ENCODE measurements at places on chromosomes 7 and 10. TPM values are rescaled to one million over a fixed set of nuclear protein-coding genes. Genes with fewer than 3 reads are reported as not detected.

CFAP46 gene
- total RNA-seq = 1.0 TPM

EPHA1 gene
- total RNA-seq = not detected

WDR37 gene
- total RNA-seq = 8.4 TPM

VAX1 gene
- total RNA-seq = 1.4 TPM

PARD3 gene
- 75.1 TPM for total RNA-seq

CABCOCO1 gene
- total RNA-seq = 0.54 TPM

CRHR2 gene
- total RNA-seq = not detected

TMEM176B gene
- 0.05 TPM for total RNA-seq

KLF14 gene
- not detected for total RNA-seq

STK32C gene
- total RNA-seq = 34.8 TPM

EPHB4 gene
- 37.3 TPM for total RNA-seq

UNCX gene
- not detected for total RNA-seq

ALOX5 gene
- 0.22 TPM for total RNA-seq

SPDYE9 gene
- total RNA-seq = not detected

HGF gene
- total RNA-seq = not detected

VPS41 gene
- total RNA-seq = 26.4 TPM

NCOA4 gene
- 107 TPM for total RNA-seq

TACC2 gene
- 86.1 TPM for total RNA-seq

BEND7 gene
- total RNA-seq = 12.0 TPM

GTF2IRD1 gene
- 7.7 TPM for total RNA-seq

ABCA13 gene
- 0.05 TPM for total RNA-seq

FRAT2 gene
- 6.5 TPM for total RNA-seq

TMEM72 gene
- total RNA-seq = not detected

NKX6-2 gene
- total RNA-seq = 0.23 TPM

CALHM1 gene
- not detected for total RNA-seq

TMEM26 gene
- total RNA-seq = 0.06 TPM

MICALL2 gene
- total RNA-seq = 25.9 TPM

ADCY1 gene
- 2.2 TPM for total RNA-seq

PON3 gene
- total RNA-seq = 28.2 TPM

GIGYF1 gene
- total RNA-seq = 17.8 TPM

CDC14C gene
- total RNA-seq = not detected

CNPY1 gene
- not detected for total RNA-seq

DBNL gene
- total RNA-seq = 66.3 TPM

AS3MT gene
- total RNA-seq = 3.3 TPM

AQP1 gene
- 0.45 TPM for total RNA-seq

SORBS1 gene
- 0.91 TPM for total RNA-seq

EGFR gene
- total RNA-seq = 139 TPM

TEX47 gene
- not detected for total RNA-seq

SEPHS1 gene
- 67.6 TPM for total RNA-seq

CEP55 gene
- total RNA-seq = 61.2 TPM

GPR146 gene
- 2.3 TPM for total RNA-seq

STX1A gene
- total RNA-seq = 84.1 TPM

SPDYE2 gene
- not detected for total RNA-seq

PWWP2B gene
- total RNA-seq = 16.8 TPM

SLC13A1 gene
- not detected for total RNA-seq

UBTD1 gene
- 18.3 TPM for total RNA-seq

COL17A1 gene
- total RNA-seq = 3.8 TPM

STAG3 gene
- total RNA-seq = 0.22 TPM

FZD1 gene
- total RNA-seq = 2.5 TPM

SLC4A2 gene
- 284 TPM for total RNA-seq

FAM25A gene
- total RNA-seq = 1.1 TPM

IRF5 gene
- 14.9 TPM for total RNA-seq

IL6 gene
- total RNA-seq = 7.2 TPM

HABP2 gene
- 0.07 TPM for total RNA-seq

SLC18A3 gene
- total RNA-seq = not detected
